ENCODE measurements at places on chromosomes 16 and 17. TPM values are rescaled to one million over a fixed set of nuclear protein-coding genes. Genes with fewer than 3 reads are reported as not detected.

ELMO3 gene
- not detected for total RNA-seq

SOST gene
- total RNA-seq, result not detected

NR1D1 gene
- total RNA-seq, result 0.87 TPM

- H3K4me1 ChIP-seq, result peaks cover 16% of the 10 kb centered on the region
- DNase-seq, result peak; percentile 11
- no peak overlapping the region for H3K4me3 ChIP-seq
- H3K27ac ChIP-seq, result no peak overlapping the region
- H3K27me3 ChIP-seq, result no peaks in the 10 kb centered on the region
These were observed 458.7 kb upstream of the ZFHX3 start for GRCh38 chr16:73506568-73507056.

GRCh38 chr17:19753661-19754463 is 5.8 kb upstream of the ALDH3A1 start:
- H3K4me1 ChIP-seq, result no peaks in the 10 kb centered on the region
- no peaks in the 10 kb centered on the region for H3K27me3 ChIP-seq
- H3K27ac ChIP-seq, result no peak overlapping the region
- no peaks in the 10 kb centered on the region for H3K36me3 ChIP-seq
- peak; percentile 26 for DNase-seq

GRCh38 chr16:23482778-23483177 is 27.5 kb downstream of the GGA2 start:
- H3K4me3 ChIP-seq, result no peak overlapping the region
- H3K36me3 ChIP-seq, result no peaks in the 10 kb centered on the region
- DNase-seq, result no peak
- no peaks in the 10 kb centered on the region for H3K27me3 ChIP-seq
- no peaks in the 10 kb centered on the region for H3K4me1 ChIP-seq
- H3K27ac ChIP-seq, result no peak overlapping the region
